ENCODE measurements at places on chromosomes 7 and 10.
A peak's percentile ranks its signal among the peaks of the same experiment; 100 is the strongest.

GRCh38 chr10:98642281-98642680, 195.5 kb upstream of the HPS1 start:
- DNase-seq, result no peak

DNA sequence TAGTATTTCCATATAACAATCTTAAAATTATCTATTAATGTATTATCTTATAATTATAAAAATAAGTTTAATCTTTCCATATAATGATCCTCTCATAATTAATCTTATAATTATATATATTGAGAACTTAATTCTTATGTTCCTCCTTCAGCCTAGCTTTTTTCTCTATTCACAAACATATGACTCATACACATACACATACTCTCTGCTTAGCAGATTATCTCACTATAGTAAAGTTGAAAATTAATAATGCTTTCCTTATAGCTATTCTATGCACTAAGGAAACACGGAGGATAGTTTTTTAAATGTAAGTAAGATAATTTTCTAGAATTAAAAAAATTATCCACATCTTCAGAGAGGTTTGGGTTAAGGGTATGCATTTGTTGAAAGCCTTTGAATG, 47.7 kb upstream of the ITGB8 start:
- DNase-seq, result no peak

DNA sequence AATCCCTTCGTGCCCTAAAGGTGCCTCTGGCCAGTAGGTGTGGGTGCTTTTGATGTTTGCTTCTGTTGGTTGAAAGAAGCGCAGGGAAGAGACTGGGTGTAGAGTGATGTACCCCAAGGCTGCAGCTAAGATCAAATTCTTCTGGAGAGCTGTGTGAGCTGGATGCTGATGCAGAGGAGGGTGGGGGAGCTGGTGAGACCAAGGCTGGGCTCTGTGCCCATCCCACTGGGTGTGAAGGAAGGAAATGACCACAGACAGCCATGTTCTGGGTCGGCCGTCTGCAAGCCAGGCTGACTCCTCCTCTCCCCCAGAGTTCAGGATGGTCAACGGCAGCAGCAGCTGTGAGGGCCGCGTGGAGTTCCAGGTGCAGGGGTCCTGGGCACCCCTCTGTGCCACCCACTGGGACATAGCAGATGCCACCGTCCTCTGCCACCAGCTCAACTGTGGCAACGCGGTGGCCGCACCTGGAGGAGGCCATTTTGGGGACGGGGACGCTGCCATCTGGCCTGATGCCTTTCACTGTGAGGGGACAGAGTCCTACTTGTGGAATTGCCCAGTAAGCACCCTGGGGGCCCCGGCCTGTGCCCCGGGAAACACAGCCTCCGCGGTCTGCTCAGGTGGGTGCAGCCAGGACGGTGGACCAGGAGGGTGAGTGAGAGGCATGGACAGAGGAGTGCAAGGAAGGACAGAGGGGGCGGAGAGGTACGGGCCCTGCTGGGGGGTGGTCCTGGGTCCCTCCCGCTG, 5.1 kb downstream of the SCART1 start:
- DNase-seq, result no peak

DNA sequence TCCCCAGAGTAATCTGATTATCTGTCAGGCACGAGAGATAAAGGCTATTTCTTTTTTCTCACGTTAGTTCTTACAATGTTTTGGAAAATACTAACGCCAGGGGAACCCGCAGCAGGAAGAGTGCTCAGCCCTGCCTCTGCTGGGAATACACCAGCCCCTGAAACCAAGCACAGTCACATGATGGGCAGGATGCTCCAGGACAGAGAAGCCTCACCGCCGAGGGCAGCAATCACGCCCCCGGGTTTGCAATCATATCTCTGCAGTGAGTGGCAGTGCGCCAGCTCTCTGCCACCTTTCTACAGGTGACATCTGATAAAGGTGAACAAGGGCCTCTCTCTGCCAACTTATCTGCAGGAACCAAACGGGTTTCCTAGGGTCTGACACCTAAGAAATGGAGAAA, 39.8 kb downstream of the BRI3 start:
- DNase-seq, result no peak

- DNase-seq, result no peak
Observed at GRCh38 chr7:37327288-37327687, 121.4 kb downstream of the ELMO1 start.

DNA sequence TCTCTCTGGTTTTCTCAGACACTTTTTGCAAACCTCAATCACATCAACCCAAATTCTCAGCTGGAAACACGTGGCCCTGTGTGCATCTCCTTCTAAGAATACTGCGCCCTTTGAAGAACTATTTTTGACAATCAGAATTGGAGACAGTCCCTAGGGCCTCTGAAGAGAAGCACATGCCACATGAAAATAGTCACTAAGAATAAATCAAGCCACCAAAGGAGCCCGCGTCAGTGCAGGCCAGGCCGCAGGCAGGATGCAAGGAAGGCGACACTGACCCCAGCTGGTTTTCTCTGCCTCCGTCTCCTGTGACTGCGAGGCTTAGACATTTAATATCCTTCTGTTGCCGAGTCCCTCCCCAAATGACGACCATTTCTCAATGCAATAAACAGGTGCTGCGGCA, 88.0 kb upstream of the ADAM12 start:
- peak; percentile 66 for DNase-seq

DNA sequence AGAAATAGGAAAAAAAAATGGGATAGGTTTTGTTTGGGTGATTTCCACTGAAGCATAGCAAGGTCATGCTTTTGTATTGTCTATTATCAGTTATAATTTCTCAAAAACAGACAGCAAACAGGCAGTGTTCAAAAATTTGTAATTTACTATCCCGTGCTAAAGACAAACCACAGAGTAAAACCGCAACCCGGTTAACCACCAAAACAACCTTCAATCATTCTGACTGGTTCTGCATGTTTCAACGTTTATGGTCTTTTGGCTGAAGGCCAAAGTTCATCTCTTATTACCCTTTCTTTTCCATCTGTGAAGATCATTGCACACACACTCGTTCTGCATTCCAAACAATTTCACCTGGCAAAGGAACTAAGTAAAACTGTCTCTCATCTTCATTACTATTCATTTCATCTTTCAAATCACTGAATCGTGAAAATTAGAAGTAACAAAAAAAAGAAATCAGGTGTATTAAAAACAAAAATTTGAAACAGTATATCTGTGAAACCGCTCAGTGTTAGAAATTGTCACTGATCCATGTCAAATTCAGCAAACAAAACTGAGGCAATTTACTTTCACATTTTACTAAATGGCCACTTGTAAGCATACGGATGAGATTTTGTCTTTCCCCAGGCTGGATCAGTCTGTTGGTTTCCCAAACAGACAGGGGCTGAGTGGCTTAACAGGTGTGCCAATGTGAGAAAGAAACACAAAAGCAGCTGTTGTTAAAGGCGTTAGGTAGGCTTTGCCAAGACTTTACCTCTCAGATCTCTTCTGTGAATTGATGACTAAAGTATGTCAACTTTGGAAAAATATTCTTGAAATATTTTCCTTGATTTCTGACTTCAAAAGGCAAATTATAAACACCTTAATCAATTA, 539.6 kb downstream of the CNTNAP2 start:
- DNase-seq, result peak; percentile 25

DNA sequence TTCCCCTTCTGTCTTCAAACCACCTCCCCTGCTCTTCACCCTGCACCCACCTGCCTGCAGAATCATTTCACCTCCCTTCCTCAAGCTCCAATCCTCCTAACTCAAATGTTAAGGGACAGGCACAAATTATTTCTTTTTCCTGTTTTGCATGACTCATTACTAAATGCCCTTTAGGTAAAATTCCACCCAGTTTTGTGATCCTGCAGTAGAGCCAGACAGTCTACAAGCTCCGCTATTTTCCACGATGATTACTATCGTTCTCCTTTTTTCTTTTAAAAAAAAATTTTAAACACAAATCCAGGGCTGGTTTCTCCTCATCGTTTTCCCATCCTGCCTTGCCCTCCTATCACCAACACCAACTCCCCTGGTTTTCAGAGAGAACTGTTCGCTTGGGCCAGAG, 186.8 kb upstream of the YAE1 start:
- no peak for DNase-seq

DNA sequence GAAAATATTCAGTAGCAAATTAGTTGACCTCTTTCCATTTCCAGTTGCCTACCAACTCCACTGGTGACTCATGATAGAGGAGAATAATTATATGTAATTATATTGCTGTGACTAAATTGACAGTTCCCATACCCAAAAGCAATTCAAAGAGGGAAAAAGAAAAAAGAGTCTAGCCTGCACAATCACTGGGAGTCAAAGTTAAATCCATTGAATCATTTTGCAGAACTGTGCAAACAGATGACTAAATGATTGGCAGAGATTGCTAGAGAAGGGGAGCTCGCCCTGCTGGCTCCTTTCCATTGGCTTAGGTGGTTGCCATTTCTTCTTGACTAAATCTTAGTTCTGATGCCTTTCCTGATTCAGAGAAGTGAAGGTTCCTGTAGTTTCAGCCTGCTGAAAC, 1228.6 kb upstream of the SORCS1 start:
- peak; percentile 8 for DNase-seq

GRCh38 chr7:154985230-154985629, 17.7 kb downstream of the PAXIP1 start:
- no peak for DNase-seq

- no peak for DNase-seq
Observed at GRCh38 chr7:14195079-14195478, 205.6 kb upstream of the ETV1 start.

GRCh38 chr10:57880446-57881227, 387.1 kb downstream of the IPMK start:
- no peak for DNase-seq

GRCh38 chr7:4074407-4074806, 607.7 kb upstream of the FOXK1 start:
- DNase-seq, result no peak

DNA sequence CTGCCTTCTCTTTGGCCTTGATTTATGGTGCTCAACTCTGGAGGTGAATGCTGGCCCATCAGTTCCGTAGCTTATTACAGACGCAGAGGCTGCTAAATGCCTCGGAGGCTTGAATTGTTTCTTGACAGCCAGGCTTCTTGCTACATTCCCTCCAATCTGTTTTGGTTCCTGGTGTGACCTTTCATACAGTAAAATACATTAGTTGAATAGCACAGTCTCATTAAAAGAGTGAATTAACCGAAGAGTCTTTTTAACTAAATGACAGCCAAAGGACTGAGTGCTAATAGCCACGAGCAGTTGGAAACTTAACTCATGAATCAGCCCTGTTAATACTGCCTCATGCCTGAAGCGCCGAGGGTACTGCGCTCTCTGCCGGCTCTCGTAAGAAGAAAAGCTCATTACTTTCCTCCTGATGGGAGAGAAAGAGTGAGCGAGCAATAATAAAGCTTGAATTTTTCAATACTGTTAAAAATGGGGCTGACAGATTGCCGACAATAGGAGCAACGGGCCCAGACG, 236.4 kb upstream of the GPR26 start:
- DNase-seq, result peak; percentile 15

GRCh38 chr10:111076682-111077478, at the start of gene ADRA2A:
Gene ADRA2A (plus strand): TSS chr10:111077029. CDS start chr10:111077997, 968 bp downstream.
- peak; percentile 34 for DNase-seq

- DNase-seq, result no peak
Observed at GRCh38 chr10:75870039-75870645, 438.7 kb downstream of the LRMDA start.

DNA sequence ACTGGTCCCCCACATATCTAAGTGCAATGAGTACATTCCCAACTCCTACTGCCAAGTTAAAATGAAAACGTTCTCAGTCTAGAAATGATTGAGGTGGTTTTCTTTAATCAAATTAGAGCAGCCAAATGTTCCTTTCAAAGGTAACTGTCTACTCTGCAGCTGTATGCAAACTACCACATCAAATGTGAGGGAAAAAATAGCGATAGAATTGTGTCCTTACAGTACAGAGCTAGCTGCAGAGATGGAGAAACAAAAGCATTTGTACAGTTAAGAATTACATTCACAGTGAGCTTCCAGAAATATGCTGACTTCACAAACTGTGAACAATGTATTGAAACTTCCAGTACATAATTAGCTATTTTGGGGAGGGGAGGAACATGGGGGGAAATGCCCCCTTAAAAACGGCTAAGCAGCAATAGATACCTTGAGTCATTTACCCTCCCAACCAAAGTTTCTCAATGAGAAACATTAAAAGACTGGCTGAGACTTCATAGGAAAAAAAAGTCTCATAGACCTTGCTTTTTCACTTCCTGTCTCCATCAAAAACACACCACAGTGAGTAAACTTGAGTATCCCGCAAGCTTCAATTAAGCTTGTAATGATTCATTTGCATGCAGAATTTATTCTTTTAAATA, 22.9 kb downstream of the CDK6 start:
- DNase-seq, result no peak

GRCh38 chr7:143882604-143883078, 19.3 kb downstream of the TCAF1 start:
- peak; percentile 91 for DNase-seq

DNA sequence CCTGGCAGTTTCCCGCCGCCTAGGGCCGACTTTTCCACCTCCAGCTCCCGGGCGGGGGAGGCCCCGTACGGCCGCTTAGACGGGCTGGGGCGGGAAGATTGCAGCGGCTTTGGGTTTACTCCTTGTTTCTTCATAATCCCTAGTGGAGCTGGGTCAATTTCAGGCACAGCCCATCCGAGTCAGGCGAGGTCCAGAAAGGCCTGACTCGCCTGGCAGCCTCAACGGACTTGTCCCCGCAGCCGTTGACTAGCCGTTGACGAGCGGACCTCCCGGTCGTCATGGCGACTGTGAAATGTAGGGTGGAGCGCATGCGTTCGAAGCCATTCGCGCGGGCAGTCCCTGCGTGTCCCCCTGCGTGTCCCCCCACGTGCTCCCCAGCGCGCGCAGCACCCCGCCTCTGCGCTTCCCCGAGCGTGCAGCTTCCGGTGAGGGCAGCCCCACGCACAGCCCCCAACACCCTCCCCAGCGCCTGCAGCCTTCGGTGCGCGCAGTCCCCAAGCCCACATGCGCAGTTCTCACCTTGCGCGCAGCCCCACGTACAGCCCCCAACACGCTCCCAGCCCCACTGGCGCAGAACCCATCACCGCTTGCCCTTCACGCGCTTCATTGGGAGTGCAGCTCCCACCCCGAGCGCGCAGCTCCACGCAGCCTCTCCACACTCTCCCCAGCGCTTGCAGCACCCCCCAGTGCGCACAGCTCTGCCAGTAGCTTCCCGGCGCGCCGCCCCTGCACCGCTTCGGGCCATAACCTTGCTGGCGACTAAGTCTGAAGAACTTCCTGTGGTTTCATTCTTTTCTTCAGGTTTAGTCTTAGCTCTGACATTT, 67.8 kb downstream of the TBX20 start:
- DNase-seq, result no peak

DNA sequence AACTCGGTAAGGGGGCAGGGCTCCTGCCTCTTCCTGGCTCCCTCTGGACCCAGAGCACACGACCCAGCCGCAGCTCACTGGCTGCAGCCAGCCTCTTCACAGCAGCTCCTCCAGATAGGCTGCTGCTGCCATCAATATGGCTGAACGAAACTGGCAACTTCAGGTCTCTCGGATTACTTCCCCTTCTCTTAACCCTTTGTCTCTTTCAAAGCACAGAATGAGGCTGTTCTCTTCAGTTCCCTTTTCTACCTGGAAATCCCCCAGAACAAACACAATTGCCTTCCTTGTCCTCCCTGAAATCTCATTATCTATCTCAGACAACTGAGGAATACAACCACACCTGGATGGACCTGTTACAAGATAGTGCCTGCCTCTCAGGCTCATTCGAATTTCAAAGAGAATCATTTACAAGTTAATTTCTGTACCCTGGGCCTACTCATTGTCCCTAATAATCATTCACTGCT, 193.4 kb upstream of the MBL2 start:
- DNase-seq, result no peak

Measured in muscle of arm (tissue), 14 donors.